ENCODE measurements at places on chromosomes 2 and 18. TPM values are rescaled to one million over a fixed set of nuclear protein-coding genes. Genes with fewer than 3 reads are reported as not detected.

The UGGT1 gene
- total RNA-seq, result 43.0 TPM

The SERPINB13 gene
- total RNA-seq, result 8.0 TPM

The PRSS56 gene
- not detected for total RNA-seq

The ZNF521 gene
- total RNA-seq, result not detected

The SPIRE1 gene
- 25.2 TPM for total RNA-seq

The SOX11 gene
- not detected for total RNA-seq

The KIAA2012 gene
- not detected for total RNA-seq

Data from hair follicular keratinocyte (primary cell).